Activated CD8-positive, alpha-beta memory T cell treated with anti-CD3 and anti-CD28 coated beads, Interleukin-2, amount 10 ng/mL, durations not matched to agents 7 days and 5 days (primary cell): ENCODE measurements at places on chromosomes 6 and 20. TPM values are rescaled to one million over a fixed set of nuclear protein-coding genes. Genes with fewer than 3 reads are reported as not detected.

DNA sequence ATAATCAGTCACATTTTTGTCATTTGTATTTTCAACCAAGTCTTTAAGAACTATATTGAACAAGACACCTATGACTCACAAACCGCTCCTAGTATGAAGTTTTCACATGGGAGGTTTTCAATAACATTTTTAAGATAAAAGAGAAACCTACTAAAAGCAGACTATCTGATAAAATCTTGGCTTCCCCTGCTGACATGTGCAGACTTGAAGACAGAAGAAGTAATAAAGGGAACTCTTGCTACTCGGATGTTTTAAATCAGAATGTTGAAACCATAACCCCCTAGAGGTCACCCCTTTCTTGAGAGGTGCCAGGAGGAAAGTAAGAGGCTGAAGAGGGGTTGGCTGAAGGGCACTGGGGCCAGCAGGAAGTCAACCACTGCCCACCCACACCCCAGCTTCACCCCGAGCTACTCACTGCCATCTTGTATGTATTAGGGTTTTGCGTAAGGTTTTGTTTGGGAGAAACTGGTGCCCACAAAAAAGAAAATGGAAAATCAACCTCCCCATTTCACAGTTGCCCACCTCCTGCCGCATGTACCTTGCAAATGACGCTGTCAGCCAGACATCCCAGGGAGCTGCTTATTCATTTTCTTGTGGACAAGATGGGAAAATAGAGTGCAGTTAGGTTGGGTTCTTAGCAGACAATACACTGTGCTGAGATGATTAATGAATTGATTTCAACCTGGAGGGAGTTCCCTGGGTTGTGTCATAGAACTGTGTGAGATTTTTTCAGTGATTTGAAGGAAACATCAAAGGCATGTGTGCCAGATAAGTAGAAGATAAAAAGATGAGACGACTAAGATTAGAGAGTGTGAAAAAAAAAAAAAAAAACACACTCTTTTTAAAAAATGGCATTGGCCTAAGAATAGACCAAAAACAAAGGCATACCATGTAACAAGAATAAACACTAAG lies 83.2 kb upstream of the TAB2 start:
- no peaks in the 10 kb centered on the region for H3K27me3 ChIP-seq
- peaks cover 39% of the 10 kb centered on the region for H3K4me1 ChIP-seq
- no peak for DNase-seq
- peaks cover 59% of the 10 kb centered on the region for H3K36me3 ChIP-seq

DNA sequence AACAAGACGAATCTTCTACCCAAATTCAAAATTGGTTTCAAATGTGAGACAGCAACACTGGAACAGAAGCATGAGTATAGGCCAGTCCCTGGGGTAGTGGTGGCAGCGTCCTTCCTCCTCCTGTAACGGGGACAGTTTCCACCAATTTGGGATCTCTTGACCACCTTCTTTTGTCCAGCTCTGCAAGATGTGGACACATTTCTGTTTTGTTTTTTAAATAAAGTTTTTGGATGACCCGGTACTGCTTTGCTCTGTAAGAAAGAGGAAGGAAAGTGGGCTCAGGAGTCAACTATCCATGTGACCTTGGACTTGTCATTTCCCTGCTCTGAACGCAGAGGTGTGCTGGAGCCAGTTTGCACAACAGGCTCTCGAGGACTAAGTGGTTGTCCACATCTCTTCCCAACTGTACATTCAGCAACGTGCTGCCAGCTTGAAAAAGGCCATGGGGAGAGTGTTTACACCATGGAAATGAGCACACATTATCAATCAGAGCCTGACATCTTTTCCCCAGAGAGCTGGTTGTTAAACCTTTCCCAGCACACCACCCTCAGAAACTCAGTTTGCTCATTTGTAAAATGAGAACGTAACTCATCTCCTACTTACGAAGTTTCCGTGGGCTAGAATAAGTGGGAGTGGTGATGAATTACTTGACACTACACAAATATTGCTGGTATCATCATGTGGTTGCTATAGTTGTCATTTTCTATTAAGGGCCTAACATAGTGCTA lies 66.5 kb downstream of the ADTRP start:
- H3K4me3 ChIP-seq, result no peak overlapping the region
- no peaks in the 10 kb centered on the region for H3K27me3 ChIP-seq
- DNase-seq, result no peak
- H3K27ac ChIP-seq, result peak overlapping the region; percentile 61
- peaks cover 44% of the 10 kb centered on the region for H3K4me1 ChIP-seq
- H3K36me3 ChIP-seq, result peaks cover 2% of the 10 kb centered on the region

DNA sequence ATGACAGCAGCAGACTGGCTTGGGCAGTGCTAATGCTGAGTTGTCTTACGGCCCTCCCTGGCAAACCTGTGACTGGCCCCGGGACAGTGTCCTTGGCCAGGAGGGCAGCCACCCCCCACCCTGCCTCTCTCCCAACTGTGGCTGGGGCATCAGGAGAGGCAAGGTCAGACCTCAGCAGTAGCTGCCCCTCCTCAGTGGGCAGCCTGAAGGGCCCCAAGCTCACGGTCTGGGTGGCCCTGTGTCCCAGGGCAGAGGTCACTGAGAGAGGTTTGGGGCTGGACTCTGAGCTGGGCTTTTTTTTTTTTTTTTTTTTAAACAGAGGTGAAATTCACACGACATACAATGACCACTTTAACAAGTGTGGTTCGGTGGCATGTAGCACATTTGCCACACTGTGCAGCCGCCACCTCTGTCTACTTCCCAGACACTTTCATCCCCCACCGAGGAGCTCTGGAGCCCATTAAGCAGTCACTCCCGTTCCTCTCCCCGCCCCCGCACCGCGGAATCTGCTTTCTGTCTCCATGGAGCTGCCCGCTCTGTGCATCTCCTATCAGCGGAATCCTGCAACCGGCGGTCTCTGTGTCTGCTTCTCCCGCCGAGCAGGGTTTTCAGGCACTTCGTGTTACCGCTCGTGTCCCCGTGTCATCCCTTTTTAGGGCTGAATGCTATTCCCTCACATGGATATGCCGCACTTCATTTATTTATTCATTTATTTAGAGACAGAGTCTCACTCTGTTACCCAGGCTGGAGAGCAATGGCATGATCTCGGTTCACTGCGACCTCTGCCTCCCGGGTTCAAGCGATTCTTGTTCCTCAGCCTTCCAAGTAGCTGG lies 67.9 kb upstream of the GATA5 start:
- no peaks in the 10 kb centered on the region for H3K4me1 ChIP-seq
- H3K27ac ChIP-seq, result no peak overlapping the region
- no peak for DNase-seq
- peaks cover 3% of the 10 kb centered on the region for H3K27me3 ChIP-seq
- no peak overlapping the region for H3K4me3 ChIP-seq
- no peaks in the 10 kb centered on the region for H3K36me3 ChIP-seq

DNA sequence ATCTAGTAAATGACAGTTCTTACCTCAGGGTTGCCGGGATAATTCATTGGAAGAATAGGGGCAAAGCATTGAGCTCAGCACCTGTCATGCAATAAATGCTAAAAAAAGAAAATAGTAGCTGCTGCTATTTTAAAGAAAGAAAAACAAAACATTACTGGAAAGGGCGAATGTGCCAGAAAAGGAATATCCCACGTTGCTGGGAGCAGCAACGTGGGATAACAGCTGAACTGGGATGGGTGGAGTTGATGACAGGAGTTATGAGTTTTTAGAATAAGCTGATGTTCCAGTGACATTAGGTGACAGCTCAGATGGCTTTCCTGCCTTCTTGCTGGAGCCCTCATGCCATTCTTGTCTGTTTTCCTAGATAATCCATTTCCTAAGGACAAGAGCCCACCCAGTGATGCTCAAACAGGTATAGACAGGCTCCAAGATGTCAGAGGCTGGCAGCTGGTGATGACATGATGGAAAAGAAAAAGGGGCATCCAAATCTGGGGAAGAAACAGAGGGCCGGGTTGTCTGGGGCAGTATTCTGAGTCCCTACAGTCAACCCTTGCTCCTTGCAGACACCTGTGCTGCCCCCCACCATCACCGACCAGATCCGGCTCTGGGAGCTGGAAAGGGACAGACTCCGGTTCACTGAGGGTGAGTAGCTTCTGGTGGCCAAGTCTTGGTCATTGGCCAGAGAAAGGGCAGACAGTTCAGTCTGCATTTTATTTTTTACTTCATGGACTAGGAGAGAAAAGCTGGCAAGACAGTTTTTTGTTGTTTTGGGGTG lies 1.1 kb upstream of the VARS2 start:
- no peak for DNase-seq
- peaks cover 39% of the 10 kb centered on the region for H3K4me1 ChIP-seq
- peak overlapping the region; percentile 87 for H3K4me3 ChIP-seq
- peaks cover 5% of the 10 kb centered on the region for H3K36me3 ChIP-seq
- H3K27me3 ChIP-seq, result no peaks in the 10 kb centered on the region
- peak overlapping the region; percentile 2 for H3K27ac ChIP-seq

DNA sequence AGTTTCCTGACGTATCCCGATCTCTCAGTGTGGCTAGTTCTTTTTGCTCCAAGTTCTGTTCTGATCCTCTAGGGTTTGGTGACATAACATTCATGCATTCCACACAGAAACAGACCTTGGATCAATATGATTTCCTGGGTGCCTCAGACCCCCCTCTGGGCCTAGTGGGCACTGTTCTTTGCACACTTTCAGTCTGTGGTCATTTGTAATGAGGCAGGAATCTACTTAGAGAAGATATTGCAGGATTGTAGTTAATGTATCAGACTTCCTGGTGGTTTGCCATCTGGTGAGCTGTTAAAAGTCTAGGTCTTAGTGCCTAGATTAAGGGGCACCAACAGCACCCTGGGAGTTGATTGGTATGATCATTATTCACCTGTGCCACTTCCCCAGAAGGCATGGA lies 7.5 kb downstream of the BEND6 start:
- DNase-seq, result no peak
- no peak overlapping the region for H3K4me3 ChIP-seq
- peaks cover 41% of the 10 kb centered on the region for H3K27me3 ChIP-seq
- no peaks in the 10 kb centered on the region for H3K4me1 ChIP-seq
- no peaks in the 10 kb centered on the region for H3K36me3 ChIP-seq
- no peak overlapping the region for H3K27ac ChIP-seq

- peak overlapping the region; percentile 98 for H3K27ac ChIP-seq
- peak; percentile 77 for DNase-seq
- peaks cover 4% of the 10 kb centered on the region for H3K27me3 ChIP-seq
- peaks cover 33% of the 10 kb centered on the region for H3K4me1 ChIP-seq
- H3K4me3 ChIP-seq, result peak overlapping the region; percentile 72
Measured at GRCh38 chr6:17714879-17715851, 8.4 kb upstream of the NUP153 start.

DNA sequence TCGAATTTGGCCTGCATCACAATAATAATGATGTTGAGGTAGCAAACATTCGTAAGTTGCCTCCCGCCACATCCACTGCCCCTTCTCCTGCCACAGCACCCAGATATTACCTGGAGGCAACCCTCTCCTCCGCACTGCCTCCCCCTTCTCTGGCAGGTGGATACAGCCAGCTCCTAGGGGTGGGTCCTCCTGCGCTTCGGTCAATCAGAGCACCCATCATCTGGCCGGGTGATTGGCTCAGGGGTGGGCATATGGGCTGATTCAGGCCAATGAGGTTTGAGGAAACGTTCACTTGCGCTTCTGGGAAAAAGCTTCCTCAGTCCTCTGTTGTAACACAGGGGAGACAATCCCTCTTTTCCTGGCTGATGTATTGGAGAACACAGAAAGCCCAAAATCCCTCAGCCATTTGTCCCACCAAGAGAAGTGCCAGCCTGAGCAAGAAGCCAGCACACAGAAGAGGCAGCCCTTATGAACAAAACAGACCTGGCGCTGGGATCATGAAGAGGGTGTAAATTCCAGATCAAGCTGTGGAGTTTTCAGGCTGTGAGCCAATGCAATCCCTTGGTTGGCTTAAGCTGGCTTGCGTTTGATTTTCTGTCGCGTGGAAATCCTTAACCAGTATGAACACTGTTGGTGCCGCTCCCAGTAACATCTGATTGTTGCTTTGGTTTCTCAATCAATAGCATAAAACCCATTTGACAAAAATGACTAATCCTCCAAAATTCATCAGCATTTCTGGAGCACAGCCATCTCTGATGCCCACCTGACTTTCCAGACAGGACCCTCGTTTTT lies 82.2 kb downstream of the PRDM1 start:
- no peak for DNase-seq
- no peaks in the 10 kb centered on the region for H3K27me3 ChIP-seq
- peak overlapping the region; percentile 89 for H3K27ac ChIP-seq
- peaks cover 30% of the 10 kb centered on the region for H3K36me3 ChIP-seq

GRCh38 chr6:32825966-32826365 lies 9.2 kb upstream of the HLA-DOB start:
- H3K4me1 ChIP-seq, result peaks cover 29% of the 10 kb centered on the region
- H3K4me3 ChIP-seq, result no peak overlapping the region
- H3K27ac ChIP-seq, result no peak overlapping the region
- DNase-seq, result no peak

GRCh38 chr6:98775205-98775604 lies 59.2 kb upstream of the POU3F2 start:
- H3K27ac ChIP-seq, result no peak overlapping the region
- peaks cover 9% of the 10 kb centered on the region for H3K4me1 ChIP-seq
- H3K27me3 ChIP-seq, result peaks cover 48% of the 10 kb centered on the region
- no peak for DNase-seq
- H3K36me3 ChIP-seq, result no peaks in the 10 kb centered on the region
- no peak overlapping the region for H3K4me3 ChIP-seq

GRCh38 chr6:120274547-120274946 lies 925.0 kb upstream of the MAN1A1 start:
- no peaks in the 10 kb centered on the region for H3K27me3 ChIP-seq
- no peaks in the 10 kb centered on the region for H3K4me1 ChIP-seq
- no peak overlapping the region for H3K27ac ChIP-seq
- DNase-seq, result no peak

- H3K27ac ChIP-seq, result peak overlapping the region; percentile 5
- no peak overlapping the region for H3K4me3 ChIP-seq
- DNase-seq, result no peak
- peaks cover 42% of the 10 kb centered on the region for H3K4me1 ChIP-seq
Measured at GRCh38 chr6:158574800-158575199, 14.9 kb downstream of the TMEM181 start.

DNA sequence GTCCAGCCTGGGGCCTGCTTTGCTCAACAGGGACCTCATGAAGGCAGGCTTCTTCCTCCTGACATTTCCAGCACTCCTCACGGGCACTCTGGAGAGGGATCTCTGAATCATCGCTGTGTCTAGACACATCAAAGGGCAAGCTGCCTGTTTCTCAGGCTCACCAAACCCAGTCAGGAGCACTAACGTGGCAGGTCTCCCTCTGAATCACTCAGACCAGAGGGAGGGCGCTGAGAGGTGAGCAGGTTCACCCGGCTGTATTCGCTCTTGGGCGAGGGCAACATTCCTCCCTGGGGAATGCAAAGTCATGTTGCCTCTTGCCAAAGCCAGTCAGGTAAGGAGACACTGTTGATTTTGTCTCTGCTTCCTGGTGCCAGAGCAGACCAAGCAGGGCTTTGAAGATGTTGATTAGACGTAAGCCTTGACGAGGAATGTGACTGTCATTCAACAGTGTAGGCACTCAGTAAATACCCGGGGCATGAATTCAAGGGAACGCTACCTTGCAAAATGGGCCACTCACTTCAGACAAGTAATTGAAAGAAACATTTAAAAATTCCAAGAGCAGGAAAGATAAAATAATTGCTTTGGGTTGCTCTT lies 50.1 kb downstream of the CYP24A1 start:
- no peaks in the 10 kb centered on the region for H3K27me3 ChIP-seq
- no peak overlapping the region for H3K4me3 ChIP-seq
- no peaks in the 10 kb centered on the region for H3K36me3 ChIP-seq
- no peak overlapping the region for H3K27ac ChIP-seq
- no peaks in the 10 kb centered on the region for H3K4me1 ChIP-seq

- H3K27me3 ChIP-seq, result peaks cover 17% of the 10 kb centered on the region
- no peak overlapping the region for H3K27ac ChIP-seq
- H3K36me3 ChIP-seq, result no peaks in the 10 kb centered on the region
Measured at GRCh38 chr6:49535795-49536194, 14.7 kb upstream of the C6orf141 start.

LINC00237 gene
- total RNA-seq, result 0.35 TPM

MDN1 gene
- total RNA-seq, result 56.2 TPM

SNX5 gene
- total RNA-seq, result 192 TPM

EYA2 gene
- total RNA-seq, result not detected

ZC3H12D gene
- total RNA-seq, result 37.5 TPM

EYA4 gene
- total RNA-seq, result not detected

NMBR gene
- total RNA-seq, result not detected

GSTA3 gene
- total RNA-seq, result not detected

PROKR2 gene
- total RNA-seq, result not detected
